Fibroblast of the aortic adventitia (primary cell): ENCODE measurements at places on chromosomes 13 and 19. TPM values are rescaled to one million over a fixed set of nuclear protein-coding genes. Genes with fewer than 3 reads are reported as not detected.

Gene GNG7
- 0.45 and 0.65 TPM in 2 replicates for total RNA-seq

Gene WDR62
- 0.25 and 10.1 TPM in 2 replicates for total RNA-seq

Gene LMTK3
- not detected in 2 replicates for total RNA-seq

Gene PABPC3
- 0.08 and 0.09 TPM in 2 replicates for total RNA-seq

Gene CACNG7
- total RNA-seq, result 0.57 and 1.9 TPM in 2 replicates

Gene CKM
- total RNA-seq, result not detected in 2 replicates

Gene ATP4A
- total RNA-seq, result not detected in 2 replicates

Gene LGALS4
- total RNA-seq, result 0.82 TPM in 1 of 2 replicates, not detected in the other

Gene LAIR1
- not detected in 2 replicates for total RNA-seq

Gene HNRNPM
- 41.8 and 53.6 TPM in 2 replicates for total RNA-seq

Gene NALCN
- total RNA-seq, result 1.1 and 3.1 TPM in 2 replicates

Gene NEK3
- 12.3 and 33.9 TPM in 2 replicates for total RNA-seq

Gene SIGLECL1
- not detected in 2 replicates for total RNA-seq

Gene PRR22
- total RNA-seq, result 0.09 and 1.1 TPM in 2 replicates

Gene PDE4A
- total RNA-seq, result 1.8 and 7.0 TPM in 2 replicates

Gene ELSPBP1
- not detected in 2 replicates for total RNA-seq

Gene ETV2
- 0.81 and 1.6 TPM in 2 replicates for total RNA-seq

Gene CADM4
- 0.27 and 1.1 TPM in 2 replicates for total RNA-seq

Gene CCDC106
- total RNA-seq, result 8.5 and 16.0 TPM in 2 replicates

- DNase-seq, result peak; percentile 53
Measured at GRCh38 chr19:41351339-41352245, 2.1 kb downstream of the TGFB1 start.

- DNase-seq, result no peak
Measured at GRCh38 chr19:11338121-11338520, 1.3 kb downstream of the RAB3D start.

DNA sequence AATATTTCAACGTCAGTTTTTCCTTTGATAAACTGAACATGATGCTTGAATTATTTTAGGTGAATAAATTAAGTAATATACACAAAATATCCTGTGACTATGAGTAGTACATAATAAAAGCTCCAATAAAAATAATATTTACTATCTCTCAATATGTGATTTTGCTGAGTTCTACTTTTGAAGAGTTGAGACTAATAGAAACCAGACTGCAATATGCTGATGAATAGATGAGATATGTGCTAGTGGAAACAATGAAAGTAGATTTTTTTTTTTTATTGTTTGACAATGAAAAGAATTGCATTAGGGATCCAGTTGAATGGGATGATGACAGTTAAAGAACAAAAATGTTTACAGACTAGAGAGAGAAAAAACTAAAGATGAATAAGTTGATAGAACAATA, 16.4 kb upstream of the PCDH20 start:
- DNase-seq, result no peak

GRCh38 chr13:45362939-45363338, 22.0 kb upstream of the TPT1 start:
- DNase-seq, result no peak

GRCh38 chr19:42657556-42657955, 62.8 kb upstream of the CEACAM8 start:
- peak; percentile 23 for DNase-seq

- DNase-seq, result no peak
Measured at GRCh38 chr13:51907040-51907732, 45.4 kb downstream of the CCDC70 start.

DNA sequence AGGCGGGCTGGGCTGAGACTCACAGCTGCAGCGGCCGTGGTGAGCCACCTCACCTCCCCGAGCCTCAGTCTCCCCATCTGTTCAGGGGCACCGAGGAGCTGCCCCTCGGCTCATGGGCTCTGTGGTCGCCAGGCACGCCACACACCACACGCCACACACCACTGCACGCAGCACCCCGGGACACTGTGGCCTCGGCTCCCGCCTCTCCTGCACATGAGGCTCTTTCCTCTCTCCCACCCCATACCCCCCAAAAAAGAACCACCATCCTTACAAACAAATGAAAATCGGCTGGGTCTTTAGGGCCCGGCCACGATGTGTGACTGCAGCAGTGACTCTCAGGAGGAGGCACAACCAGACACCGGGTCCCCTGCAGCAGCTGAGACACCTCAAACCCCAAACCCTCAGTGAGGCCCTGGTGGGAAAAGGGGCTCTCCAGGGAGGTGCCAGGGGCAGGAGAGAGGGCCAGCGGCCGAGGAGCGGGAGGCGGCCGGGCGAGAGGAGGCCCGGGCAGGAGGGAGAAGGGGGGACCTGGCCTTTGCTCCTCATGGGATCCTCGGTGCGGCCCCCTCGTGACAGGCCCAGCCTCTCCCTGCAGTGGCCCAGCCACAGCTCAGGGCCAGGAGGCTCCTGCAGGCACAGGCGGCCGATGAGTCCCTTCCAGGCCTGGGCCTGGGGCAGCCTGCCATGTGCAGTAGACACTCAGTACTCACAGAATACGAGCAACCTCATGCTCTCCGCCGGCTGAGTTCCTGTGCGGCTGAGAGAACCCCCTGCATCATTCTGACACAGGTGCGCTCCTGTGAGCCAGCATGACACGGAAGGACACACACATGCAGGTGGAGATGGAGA, 66.3 kb downstream of the RASA3 start:
- DNase-seq, result no peak

DNA sequence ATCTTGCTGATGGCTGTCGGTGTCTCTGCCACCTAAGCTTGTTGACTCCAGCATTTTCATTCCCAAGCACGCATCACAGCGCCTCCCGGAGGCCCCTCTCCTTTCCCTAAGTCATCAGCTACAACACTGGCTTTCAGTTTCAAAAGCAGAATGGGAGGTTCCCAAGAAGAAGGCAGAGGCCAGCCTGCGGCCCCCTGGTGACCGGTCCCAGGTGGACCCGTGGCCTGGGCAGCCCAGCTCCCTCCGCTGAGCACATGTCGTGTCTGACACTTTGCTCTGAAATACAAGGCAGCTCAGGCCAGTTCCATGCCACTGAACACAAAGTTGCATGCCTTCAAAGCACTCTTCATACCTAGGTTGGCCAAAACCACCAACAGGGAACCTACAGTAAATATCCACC, 8.5 kb downstream of the MLLT1 start:
- no peak for DNase-seq

GRCh38 chr19:13742756-13743155, 21.6 kb upstream of the MRI1 start:
- DNase-seq, result no peak

- no peak for DNase-seq
Measured at GRCh38 chr13:96216543-96216942, 126.6 kb downstream of the HS6ST3 start.

- no peak for DNase-seq
Measured at GRCh38 chr13:35965226-35965927, 165.8 kb downstream of the DCLK1 start.

- DNase-seq, result peak; percentile 24
Measured at GRCh38 chr19:35752746-35753350, 4.0 kb downstream of the HSPB6 start.

GRCh38 chr13:66546534-66547379, 683.4 kb downstream of the PCDH9 start:
- peak; percentile 22 for DNase-seq

DNA sequence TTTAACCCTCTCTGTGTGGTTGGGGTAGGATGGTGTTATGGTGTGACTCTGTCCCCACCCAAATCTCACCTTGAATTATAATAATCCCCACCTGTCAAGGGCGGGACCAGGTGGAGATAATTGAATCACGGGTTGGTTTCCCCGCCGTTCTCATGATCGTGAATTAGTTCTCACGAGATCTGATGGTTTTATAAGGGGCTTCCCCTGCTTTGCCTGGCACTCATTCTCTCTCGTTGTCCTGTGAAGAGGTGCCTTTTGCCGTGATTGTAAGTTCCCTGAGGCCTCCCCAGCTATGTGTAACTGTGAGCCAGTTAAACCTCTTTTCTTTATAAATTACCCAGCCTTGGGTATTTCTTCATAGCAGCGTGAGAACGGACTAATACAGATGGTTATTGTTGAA, 68.8 kb downstream of the ARHGEF7 start:
- no peak for DNase-seq

GRCh38 chr13:29791997-29792780, 58.2 kb downstream of the UBL3 start:
- no peak for DNase-seq

GRCh38 chr13:28573595-28574373, 78.9 kb upstream of the FLT1 start:
- DNase-seq, result no peak

DNA sequence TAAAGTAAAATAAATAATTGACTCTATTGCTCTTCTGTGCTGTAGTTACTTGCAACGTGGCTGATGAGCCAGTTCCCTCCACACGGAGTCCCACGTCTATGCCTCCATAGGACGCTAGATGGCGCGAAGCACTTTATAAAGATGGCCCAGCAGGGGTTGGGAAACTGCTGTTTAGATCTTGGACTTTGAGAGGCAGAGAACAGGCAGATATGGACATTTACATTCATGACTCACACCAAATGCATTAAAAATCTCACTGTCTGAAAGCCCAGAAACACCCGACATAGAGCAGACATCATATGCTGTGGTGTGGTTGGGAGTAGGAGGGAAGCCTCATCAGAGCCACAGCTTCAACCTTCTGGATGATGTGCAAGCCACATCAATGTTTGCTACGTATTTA, 643.1 kb upstream of the ARGLU1 start:
- peak; percentile 81 for DNase-seq

DNA sequence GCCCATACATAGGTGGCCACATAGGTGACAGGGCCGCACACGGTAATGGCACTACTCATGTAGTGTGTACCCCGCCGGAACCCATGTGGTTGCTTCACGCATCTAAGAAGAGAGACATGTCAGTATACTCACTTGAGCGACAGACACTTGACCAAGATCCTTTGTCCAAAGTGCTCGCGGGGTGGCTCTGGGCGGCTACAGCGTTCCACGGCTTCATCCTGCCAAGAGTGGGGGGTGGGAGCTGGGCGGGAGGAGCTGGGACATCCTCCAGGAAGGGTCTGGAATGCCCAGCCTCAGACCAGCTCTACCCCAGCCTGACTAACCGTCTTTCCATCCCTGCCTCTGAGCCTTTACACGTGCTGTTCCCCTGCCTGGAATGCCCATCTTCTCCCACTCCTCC, 8.5 kb downstream of the ANGPTL8 start:
- DNase-seq, result no peak

GRCh38 chr19:16457954-16458331, 13.8 kb downstream of the EPS15L1 start:
- no peak for DNase-seq

DNA sequence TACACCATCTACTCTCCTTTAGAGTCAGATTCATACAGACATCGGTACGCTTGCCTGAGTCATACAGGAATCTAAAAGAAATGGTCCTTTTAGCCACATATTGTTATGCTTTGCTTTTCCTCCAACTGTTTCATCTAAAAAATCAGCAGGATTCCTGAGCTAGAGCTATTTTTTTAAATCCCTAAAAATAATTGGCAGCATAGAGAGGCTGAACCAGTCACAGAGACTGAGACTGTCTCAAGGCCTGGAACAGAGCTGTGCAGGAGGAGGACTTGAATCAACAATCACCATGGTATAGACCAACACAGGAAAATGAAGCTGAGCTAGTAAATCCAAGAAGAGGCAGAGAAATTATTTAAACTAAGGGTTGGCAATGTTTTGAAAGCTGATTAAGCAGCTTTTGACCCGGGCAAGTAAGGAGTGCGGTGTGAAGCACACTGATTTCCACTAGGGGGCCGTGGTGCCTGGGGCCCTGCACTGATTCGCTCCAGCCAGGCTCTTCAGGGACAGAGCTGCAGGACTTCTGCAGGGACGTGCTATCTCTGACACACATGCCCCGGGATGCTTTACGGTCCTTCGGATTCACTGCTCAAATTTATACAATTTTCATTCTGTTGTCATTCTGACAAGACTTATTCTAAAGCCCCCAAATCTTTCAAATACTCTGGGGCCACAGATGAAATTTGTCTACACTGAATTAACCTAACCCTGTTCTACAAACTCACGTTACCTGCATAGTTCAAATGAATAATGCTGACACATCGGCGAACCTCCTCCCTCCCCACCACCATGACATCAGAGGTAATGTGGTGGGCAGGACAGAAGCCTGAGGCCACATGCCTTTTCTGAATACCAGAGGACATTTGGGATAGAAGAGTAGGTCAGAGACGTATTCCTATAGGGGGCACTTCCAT, 87.6 kb upstream of the SLC15A1 start:
- peak; percentile 67 for DNase-seq

- peak; percentile 60 for DNase-seq
Measured at GRCh38 chr19:50728084-50728737, 5.0 kb downstream of the CLEC11A start.

- no peak for DNase-seq
Measured at GRCh38 chr13:20358022-20358421, 125.9 kb upstream of the GJB6 start.

DNA sequence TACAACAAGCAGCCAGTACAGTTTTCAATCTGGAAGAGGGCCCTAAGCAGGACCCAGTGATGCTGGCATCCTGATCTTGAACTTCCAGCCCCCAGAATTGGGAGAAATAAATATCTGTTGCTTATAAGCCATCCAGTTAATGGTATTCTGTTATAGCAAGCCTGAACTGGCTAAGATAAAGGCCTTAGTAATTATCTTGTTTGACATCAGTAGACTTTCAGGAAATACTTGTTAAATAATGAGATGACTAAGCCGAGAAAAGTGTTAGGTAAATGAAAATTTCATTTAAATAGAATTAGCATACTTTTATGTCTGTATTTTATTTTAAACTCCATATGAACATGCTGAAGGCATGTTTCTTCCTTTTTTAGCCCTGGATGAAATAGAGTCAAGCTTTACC, 188.2 kb downstream of the OLFM4 start:
- no peak for DNase-seq

- peak; percentile 27 for DNase-seq
Measured at GRCh38 chr19:54164369-54165068, 5.0 kb upstream of the LENG1 start.

GRCh38 chr13:27310946-27311345, 40.3 kb downstream of the RASL11A start:
- no peak for DNase-seq

- no peak for DNase-seq
Measured at GRCh38 chr19:7969555-7969939, 26.1 kb upstream of the TIMM44 start.

GRCh38 chr19:18992696-18993095, 40.6 kb downstream of the SUGP2 start:
- no peak for DNase-seq

- no peak for DNase-seq
Measured at GRCh38 chr13:40404967-40405716, 261.3 kb downstream of the FOXO1 start.

GRCh38 chr19:12967907-12968306, 1.5 kb upstream of the DAND5 start:
- DNase-seq, result no peak

DNA sequence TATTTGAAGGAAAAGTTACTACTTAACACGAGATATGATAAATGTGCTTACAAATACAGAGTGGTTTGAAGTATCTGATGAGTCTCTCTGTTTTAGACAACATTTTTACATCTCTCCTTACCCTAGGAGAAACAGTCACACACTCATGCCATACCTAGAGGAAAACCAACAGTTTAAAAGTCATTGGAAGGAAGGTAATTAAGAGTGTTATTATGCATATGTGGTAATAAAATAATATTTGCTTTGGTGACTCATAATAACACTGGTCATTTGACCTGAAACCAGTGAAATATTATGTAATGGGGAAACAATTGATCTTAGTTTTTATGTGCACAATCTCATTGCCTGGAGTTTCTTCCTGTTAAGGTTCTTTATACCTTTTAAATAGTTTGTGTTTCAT, 136.9 kb upstream of the SOX21 start:
- DNase-seq, result no peak

- no peak for DNase-seq
Measured at GRCh38 chr19:39413911-39414608, 1.6 kb downstream of the PLEKHG2 start.

- DNase-seq, result no peak
Measured at GRCh38 chr13:26445092-26445491, 112.4 kb upstream of the WASF3 start.
